Urinary bladder (tissue), 4 donors: ENCODE measurements at places on chromosomes 1 and 21. TPM values are rescaled to one million over a fixed set of nuclear protein-coding genes. Genes with fewer than 3 reads are reported as not detected.

SYNC gene
- 22.4 TPM for total RNA-seq

DNA sequence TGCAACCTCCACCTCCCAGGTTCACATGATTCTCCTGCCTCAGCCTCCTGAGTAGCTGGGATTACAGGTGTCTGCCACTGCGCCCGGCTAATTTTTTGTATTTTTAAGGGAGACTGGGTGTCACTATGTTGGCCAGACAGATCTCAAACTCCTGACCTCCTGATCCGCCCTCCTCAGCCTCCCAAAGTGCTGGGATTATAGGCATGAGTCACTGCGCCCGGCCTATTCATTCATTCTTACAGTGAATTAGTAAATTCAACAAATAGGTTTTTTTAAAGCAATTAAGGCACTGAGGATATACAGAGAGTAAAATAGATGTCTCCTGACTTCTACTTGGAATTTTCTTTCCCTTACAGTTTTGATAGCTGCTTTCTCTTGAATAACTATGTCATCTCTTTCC lies 43.5 kb downstream of the CDC42 start:
- DNase-seq: no peak

DNA sequence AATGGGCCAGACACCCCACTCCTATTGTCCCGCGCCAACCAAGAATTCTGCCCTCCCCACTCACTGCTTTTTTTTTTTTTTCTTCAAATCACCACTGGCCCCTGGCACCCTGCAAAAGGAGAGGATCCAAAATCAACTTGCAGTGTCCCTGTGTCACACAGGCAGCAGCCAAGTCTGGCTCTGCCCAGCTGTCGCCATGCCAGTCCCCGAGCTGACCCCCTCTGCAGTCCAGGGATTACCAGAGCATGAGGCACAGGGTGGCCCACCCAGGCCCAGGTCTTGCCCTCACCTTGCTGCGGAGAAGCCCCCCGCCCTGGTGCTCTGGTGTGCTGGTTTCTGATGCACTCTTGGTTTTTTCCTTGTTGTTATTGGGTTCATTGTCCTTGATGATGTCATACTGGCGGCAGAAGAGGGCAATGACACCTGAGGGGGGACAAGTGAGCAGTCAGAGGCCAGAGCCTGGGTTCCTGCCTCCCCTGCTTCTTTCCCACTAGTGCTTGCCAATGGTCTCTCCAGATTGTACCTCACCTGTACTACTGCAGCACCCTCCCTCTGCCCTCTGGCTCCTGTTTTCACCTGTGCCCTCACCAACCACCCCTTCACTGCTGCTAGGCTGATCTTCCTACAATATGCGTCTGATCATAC lies 6.2 kb downstream of the FNDC5 start:
- no peak for DNase-seq

SVBP gene
- 30.8 TPM for total RNA-seq

DNA sequence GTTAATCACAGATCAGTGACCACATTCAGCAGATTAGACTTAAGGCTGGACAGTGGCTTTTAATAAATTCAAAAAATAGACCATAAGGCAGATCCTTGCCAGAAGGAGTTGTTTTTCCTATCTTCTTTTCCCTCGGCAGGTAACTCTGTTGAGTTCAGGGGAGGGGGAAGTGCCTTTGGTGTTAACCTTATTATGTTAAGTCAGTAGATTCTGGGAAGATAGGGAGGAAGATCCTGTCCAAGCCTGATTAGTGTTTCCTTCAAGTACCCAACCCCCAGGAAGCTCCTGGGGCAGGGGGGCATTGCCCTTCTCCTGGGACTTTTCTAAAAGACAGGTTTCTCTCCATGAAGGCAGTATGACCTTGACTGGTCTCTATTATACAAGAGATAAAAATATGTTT lies 87.4 kb downstream of the ELAVL4 start:
- no peak for DNase-seq

JAM2 gene
- 62.1 TPM for total RNA-seq

GRCh38 chr1:112957133-112957812 lies 1.3 kb upstream of the SLC16A1 start:
- DNase-seq: no peak
